ENCODE measurements at places on chromosomes 2 and 18.

- no peak for DNase-seq
Measured at GRCh38 chr18:76339246-76339620, 155.8 kb downstream of the ZNF516 start.

DNA sequence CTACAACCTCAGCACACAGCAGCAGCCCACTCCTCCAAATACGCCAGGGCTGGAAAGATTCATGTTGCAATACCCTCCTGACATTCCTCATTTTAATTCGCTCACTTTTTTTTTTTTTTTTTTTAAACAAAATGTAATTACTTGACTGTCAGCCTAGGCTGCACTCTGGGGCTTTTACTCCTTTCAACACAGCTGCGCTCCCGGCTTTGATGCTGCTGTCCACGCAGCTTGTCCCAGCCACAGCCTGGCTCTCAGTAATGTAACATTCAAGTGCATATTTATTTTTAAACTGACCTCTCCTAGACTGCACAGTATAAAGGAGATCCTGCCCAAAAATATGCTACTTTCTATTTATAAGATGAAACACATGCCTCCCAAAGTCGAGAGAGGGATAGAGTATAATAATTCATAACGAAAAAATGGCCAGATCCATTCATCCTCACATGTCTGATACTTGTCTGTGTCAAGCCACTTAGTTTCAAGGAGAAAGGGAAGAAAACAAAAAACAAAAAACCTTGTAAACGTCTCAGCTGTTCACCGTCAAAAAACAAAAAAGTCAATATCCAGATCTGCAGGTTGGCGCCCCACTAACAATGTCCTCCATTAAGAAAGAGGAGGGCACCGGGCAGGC, 949 bp downstream of the CDC42EP3 start:
- DNase-seq: no peak

- DNase-seq: no peak
Measured at GRCh38 chr2:32502941-32503340, 124.9 kb upstream of the TTC27 start.

- DNase-seq: no peak
Measured at GRCh38 chr18:36446059-36446458, 148.5 kb downstream of the FHOD3 start.

DNA sequence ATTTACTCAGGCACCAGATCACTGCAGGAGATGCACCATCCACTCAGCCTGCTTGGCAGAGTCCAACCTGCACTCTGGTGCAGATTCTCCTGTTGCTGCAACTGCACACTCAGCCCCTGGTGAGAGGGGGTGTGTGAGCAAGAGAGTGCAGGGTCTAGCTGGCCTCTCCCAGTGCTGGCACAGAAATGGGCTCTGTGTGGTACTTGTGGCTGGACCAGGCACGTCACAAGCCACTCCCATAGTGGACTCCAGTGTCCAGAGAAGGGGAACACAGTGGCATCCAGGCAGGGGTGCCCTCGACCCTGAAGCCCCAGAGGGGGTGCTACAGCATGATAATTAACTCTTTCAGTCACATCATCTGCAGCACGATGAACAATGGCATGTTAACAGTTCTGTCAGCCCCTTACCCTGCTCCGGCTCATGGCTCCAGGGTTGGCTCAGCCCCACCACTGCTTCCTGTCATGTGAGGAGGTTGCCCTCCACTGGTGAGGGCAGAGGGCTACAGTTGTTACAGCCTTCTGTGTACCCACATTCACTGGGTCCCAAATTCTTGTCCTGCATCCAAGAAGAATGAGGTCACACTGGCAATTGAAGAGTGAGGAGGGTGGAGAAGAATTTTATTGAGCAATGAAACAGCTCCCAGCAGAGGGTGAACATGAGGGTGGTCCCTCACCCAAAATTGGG, 135.7 kb downstream of the EVA1A start:
- no peak for DNase-seq
